ENCODE measurements at places on chromosomes 1 and 21.

DNA sequence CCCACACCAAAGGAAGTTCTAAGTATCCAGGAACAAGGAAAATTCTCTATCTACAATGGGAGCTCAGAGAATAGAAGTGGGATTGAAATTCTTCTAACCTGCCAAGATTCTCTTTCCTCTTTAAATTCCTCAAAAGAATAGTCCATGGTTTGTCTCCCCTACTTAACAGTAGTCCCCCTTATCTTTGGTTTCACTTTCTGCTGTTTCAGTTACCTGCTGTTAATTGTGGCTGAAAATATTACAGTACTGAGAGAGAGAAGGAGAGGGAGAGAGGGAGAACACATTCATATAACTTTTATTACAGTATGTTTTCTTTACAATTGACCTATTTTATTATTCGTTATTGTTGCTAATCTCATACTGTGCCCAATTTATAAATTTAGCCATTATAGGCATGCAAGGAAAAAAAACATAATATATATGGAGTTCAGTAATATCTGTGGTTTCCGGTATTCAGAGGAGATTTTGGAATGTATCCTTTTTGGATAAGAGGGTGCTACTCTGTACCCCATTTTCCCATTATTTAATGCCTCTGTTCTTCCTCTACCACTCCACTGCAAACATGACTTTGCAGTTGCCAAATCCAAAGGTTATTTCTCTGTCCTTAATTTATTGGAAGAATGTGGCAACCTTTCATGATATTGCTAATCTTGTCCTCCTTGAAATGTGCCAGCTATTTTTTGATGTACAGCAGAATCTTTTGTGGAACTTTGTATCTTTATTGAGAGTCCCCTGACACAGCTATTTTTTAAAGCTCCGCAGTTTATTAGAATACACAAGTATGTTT, 68.0 kb downstream of the USP25 start:
- DNase-seq = no peak

DNA sequence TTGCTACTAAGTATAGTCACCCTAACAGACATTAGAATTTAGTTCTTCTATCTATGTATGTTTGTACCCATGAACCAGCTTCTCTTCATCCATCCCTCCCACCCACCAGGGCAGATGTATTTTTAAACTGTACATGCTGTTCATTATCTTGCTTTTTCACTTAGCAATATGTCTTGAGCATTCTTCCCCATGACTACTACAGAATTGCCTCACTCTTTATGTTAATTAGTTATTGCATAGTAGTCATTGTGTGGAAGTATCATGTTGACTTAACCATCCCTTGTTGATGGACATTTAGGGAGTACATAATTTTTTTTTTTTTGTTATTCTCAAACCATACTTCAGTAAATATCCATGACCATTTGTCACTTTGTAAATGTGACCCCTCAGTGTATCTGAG, 9.9 kb downstream of the HUNK start:
- no peak for DNase-seq

GRCh38 chr1:153190373-153190772, 12.9 kb upstream of the LELP1 start:
- no peak for DNase-seq

DNA sequence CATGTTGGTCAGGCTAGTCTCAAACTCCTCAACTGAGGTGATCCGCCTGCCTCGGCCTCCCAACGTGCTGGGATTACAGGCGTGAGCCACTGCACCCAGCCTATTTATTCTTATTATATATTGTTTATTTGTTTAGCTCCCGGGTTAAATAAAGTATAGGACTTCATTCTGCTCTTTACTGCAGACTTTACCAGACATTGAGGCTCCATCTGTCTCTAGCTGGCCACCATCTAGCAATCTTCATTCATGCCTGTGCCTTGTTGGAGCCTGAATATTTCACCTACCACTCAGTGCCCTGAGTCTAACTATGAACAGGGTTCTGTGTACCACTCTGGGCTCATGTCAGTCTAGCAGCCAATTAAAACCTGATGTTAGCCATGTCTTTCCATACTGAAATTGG, 2.1 kb upstream of the DDAH1 start:
- no peak for DNase-seq

GRCh38 chr1:240739139-240739538, 127.2 kb upstream of the GREM2 start:
- DNase-seq = no peak

GRCh38 chr1:48208251-48208650, 14.3 kb upstream of the SLC5A9 start:
- no peak for DNase-seq

DNA sequence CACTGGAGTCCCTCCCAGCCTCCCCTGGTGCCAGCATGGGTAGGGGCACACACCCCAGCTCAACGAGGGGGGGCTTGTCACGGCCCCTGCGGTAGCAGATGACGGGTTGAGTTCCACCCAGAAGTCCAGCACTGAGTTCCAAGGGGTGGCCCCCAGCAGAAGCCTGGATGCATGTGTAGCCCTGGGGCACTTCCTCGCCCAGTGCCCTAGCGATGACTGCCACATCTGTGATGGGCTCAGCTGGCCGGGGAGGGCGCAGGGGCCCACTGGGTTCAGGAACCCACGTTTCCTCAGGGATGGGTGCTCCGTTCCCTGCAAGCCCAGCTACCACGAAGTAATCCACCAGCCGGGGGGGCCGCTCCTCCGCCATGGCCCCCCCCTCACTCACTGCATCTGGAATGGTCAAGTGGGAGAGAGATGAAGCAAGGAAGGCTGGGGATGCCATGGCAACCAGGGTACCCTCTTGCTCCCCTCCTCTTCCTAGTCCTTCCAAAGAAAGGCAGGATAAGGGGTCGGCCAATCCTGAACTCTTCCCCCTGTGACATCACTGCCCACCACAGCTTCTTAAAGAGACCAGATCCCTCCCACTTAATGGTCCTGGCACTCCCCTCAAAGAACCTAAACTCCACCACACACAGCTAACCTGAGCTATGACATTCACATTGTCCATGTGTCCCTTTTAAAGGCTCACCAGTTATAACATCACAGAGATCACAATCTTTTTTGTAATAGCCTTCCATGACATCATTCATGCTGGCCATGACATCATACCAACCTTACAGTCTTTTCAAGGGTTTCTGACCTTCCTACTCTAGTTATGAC, 2.3 kb downstream of the DENND4B start:
- no peak for DNase-seq

DNA sequence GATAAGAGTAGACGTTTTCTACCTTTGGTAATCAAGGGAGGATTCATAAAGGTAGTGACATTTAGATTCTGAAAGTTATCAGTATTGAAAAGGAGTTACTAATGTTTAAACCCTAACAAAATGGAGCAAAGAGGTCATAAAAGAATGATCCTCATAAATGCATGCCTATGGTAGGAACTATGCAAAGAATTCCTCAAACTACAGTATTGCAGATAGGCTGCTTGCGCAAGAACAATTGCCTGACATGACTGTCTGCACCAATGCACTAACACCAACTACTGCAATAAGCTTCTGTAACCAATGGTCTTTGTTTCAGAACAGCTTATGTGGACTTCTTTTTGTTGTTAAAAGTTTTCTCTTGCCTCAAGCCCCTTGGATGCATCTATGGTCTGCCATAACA, 597.3 kb upstream of the ADGRL4 start:
- no peak for DNase-seq

- no peak for DNase-seq
Observed at GRCh38 chr1:33985656-33986055, 121.8 kb downstream of the HMGB4 start.

- DNase-seq = no peak
Observed at GRCh38 chr1:154371436-154371835, 33.7 kb upstream of the IL6R start.

GRCh38 chr1:111483166-111483565, 9.4 kb downstream of the C1orf162 start:
- no peak for DNase-seq

GRCh38 chr1:110684491-110684890, 9.8 kb upstream of the KCNA3 start:
- no peak for DNase-seq

- no peak for DNase-seq
Observed at GRCh38 chr21:34703571-34703970, 34.8 kb downstream of the CLIC6 start.

DNA sequence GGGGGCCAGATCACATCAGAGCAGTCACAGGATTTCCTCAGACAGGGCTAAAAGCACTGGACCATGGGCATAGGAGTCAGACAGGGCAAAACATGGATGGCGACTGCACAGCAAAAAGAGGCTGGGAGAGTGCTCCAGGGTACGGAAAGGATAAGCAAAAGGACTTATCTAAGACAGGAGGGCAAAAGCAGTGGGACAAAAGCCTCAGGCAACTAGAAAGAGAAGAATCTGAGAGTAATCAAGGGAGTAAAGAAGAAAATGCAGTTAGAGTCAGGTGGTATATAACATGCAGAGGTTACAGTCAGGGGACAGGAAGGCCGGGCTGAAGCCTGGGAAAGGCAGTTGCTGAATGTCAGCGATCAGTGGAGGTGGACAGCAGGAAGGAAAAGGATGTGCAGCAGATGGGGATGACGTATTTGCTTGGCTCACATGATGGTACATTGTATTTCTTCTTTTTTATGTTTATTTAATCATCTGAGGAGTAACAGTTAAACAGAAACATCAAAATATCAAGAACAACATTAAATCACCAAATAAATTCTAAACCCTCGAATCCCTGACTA, 63.1 kb upstream of the CNN3 start:
- no peak for DNase-seq

DNA sequence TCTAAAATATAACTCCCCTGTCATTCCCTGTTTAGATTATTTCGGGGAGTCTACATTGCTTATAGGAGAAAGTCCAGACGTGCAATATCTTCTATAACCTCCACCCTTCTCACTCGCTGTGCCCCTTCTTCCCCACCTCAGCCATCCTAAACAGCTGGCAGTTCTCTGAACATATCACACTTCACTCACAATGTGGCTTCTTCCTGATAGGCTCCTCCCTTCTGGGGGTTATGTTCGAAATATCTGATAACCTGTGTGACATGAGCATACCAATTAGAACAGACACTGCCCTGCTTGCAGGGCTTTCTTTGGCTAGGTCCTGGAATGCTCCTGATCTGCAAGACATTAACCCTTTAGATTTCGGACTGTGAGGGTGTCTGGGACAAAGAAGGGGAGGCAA, 274.6 kb downstream of the NFIA start:
- DNase-seq = no peak

- peak; percentile 11 for DNase-seq
Observed at GRCh38 chr1:52633291-52633754, 355 bp downstream of the SHISAL2A start.

- DNase-seq = no peak
Observed at GRCh38 chr1:201610858-201611257, 71.9 kb downstream of the NAV1 start.

- no peak for DNase-seq
Observed at GRCh38 chr1:225468270-225469020, 40.6 kb upstream of the LBR start.

- DNase-seq = no peak
Observed at GRCh38 chr1:62110198-62110817, 84.3 kb upstream of the L1TD1 start.

DNA sequence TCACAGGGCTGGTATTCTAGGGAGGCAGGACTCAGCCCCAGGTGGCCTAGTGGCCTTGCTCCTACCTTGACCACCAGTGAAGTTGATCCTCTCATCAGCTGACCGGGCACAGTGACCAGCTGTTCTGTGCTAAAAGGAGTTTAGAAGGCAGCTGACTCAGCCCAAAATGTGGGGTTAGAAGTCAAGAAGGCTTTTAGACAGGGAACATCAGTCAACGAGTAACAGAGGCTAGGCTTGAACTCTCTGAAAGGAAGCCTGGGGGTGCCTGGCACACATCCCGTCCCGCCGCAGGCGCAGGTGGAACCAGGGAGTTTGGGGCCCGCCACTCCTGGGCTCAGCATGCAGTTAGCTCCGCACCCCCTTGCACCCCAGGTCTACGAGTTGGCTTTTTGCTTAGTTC, 114.9 kb upstream of the SLC45A1 start:
- no peak for DNase-seq

GRCh38 chr1:7117399-7118281, 332.4 kb downstream of the CAMTA1 start:
- DNase-seq = no peak

DNA sequence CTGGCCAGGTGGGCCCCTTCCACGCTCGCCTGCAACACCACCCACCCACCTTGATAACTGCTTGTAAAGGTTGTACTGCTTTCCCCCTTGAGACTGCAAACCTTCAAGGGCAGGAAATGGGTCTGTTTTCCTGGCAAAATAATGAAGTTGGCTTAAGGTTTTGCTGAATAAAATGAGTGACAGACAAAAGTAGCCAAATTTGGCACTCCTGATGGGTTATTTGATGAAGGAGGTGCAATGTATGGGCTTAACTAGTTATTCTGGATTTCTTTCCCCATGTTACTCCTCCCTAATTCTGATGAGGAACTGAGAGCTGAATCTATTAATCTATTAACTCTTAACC, 14.6 kb upstream of the HLCS start:
- DNase-seq = no peak

DNA sequence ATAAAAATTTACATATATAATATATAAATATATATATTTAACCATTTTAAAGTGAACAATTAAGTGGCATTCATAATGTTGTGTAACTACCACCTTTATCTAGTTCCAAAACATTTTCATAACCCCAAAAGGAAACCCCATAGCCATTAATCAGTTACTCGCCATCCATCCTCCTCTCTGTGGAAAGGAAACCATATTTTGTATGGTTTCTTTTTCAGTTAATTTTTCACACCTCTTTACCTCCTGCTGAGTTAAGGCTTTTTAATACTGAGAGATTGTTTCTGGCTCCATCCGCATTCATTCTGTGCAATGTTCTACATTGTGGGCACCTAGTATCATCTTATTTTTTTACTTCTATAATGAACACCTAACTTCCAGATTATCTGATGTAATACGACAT, 512.1 kb downstream of the LMO4 start:
- no peak for DNase-seq

DNA sequence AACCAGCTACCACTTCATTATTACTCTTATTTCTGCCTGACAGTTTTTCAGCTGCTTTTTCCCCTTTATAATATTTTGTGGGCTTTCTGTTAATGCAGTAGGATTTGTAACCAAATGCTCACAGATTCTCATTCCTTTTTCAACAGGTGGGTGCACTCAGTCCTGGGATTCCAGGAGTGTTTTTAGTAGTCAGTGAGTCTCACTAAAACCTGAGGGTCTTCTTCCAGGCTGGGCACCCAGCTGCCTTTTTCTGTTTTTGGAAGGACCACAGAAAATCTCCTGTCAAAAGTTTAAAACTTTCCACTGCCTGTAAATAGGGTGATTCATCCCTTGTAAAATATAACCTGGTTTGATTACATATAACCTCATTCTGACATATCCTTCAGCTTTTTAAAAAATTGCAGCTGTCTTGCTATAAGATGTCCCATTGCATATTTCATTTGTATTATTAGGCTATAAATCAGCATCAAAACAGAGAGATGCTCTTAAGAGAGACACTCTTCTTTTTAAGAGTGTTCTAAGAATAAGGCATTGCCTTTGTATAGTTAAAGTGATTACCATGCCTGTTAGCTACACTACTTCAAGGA, 16.8 kb upstream of the CEP350 start:
- no peak for DNase-seq

GRCh38 chr1:211382714-211383480, 56.3 kb downstream of the TRAF5 start:
- DNase-seq = peak; percentile 63

Measured in T-cell (primary cell).